ENCODE measurements at places on chromosomes 5 and 9. TPM values are rescaled to one million over a fixed set of nuclear protein-coding genes. Genes with fewer than 3 reads are reported as not detected.

Gene CAST
- 212 TPM for total RNA-seq

DNA sequence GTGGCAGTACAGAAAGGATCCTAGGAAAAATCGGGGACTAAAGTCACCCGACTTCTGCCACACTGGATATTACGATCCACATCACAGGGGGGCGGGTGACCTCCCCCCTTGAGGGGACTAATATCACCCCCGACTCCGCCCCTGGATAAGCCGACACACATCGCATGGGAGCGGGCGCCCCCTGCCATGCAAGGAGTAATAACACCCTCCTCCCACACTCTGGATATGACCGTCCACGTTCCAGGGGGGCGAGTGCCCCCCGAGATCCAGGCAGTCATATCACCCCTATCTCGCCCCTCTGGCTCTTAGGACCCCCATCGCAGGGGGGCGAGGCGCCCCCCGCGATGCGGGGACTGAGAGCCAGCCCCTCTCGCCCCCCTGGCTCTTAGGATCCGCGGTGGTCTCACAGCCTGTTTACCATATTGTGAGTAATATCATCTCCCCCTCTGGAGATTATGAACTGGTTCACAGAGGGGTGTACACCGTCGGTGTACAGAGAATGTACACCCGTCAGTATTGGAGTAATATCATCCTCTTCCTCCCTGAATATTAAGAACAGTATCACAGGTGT, 423.0 kb downstream of the DIRAS2 start:
- H3K27me3 ChIP-seq, result no peaks in the 10 kb centered on the region
- H3K4me3 ChIP-seq, result no peak overlapping the region
- no peak for DNase-seq

- peaks cover 2% of the 10 kb centered on the region for H3K27me3 ChIP-seq
- no peaks in the 10 kb centered on the region for H3K36me3 ChIP-seq
- H3K4me3 ChIP-seq, result no peak overlapping the region
- H3K4me1 ChIP-seq, result no peaks in the 10 kb centered on the region
- H3K27ac ChIP-seq, result no peak overlapping the region
Observed at GRCh38 chr5:548256-548655, 24.0 kb upstream of the SLC9A3 start.

DNA sequence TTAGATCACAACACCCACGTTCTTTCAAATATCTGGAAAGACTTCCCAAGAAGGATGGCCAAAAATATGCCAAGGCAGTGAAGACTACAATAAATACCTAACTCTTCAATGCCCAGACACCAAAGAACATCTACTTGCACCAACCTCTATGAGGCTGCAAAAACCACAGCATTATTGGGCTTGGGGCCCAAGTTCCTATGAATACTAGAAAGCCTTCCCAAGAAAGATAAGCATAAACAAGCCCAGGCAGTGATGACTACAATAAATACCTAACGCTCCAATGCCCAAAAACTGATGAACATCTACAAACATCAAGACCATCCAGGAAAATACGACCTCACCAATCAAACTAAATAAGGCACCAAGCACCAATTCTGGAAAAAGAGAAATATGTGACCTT, 41.3 kb downstream of the AP3B1 start:
- H3K27ac ChIP-seq, result no peak overlapping the region
- H3K4me3 ChIP-seq, result no peak overlapping the region
- no peak for DNase-seq
- no peaks in the 10 kb centered on the region for H3K36me3 ChIP-seq

DNA sequence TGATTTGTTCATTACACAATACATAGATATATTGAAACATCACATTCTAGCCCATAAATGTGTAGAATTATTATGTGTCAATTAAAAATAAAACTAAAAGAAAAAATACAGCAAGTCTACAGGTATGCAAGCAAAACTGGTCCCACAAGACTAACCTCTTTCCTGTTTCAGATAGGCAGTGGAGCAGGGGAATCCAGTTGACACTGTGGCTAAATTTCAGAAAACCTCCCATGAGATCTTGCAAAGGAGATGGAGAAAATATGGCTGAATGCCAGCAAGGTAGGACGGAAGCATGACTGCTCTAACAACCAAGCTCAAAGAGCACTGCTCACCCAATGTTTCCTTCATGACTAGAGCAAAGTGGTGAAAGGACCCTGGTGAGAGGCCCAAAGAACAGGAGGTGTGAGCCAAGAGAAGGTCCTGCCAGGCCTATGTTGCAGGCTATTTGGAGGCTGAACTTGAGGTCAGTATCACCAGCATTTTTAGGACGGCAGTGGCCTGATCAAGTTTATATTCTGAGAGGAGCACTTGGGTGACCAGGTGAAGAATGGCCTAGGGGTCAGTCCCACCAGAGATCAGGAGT, 1.1 kb upstream of the SH3TC2 start:
- no peak for DNase-seq
- no peaks in the 10 kb centered on the region for H3K27me3 ChIP-seq
- peaks cover 7% of the 10 kb centered on the region for H3K4me1 ChIP-seq

DNA sequence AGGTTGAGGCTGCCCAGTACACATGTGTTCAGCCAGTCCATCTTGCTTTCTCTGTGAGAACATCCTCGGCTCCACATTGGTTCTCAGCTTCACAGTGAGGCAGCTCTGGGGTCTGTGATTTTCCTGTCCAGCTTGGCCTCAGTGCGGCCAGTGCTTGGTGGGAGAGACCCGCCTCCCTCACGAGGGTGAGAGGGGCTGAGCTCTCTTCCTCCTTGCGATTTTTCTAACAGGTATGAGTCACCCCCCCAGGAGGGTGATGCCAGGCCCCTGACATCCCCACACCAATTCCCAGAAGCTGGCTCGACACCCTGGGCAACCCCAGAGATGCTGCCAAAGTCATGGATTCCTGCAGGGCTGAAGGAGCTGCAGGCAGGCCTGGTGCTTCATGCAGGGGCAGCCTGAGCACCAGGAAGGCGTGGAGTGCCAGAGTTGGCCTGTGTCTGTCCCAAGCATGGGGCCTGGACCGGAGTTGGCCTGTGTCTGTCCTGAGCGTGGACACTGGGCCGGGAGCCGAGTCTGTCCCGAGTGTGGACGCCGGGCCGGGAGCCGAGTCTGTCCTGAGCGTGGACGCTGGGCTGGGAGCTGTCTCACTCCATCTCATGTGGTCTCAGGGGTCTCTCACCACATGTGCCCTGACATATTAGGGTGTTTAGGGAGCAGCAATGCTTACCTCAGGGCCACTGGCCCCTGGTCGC, 408.6 kb upstream of the IRX4 start:
- H3K27me3 ChIP-seq, result no peaks in the 10 kb centered on the region
- H3K36me3 ChIP-seq, result no peaks in the 10 kb centered on the region
- H3K4me1 ChIP-seq, result no peaks in the 10 kb centered on the region
- no peak for DNase-seq
- no peak overlapping the region for H3K4me3 ChIP-seq

DNA sequence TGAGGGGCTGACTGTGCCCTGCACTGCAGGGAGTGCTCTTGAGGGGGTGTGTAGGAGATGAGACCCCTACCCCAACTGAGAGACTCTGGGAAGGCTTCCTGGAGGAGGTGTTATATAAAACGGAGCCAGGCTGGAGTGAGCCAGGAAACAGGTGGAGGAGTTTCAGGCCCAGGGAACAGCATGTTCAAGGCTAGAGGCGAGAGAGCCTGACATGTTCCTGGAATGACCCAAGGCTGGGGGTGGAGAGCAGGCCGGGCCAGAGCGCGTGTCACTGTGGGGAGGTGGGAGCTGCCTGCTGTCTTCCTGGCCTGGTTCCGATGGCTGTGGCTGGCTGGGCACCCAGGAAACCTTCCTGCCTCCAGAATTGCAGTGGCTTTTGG, 48.7 kb downstream of the RXRA start:
- no peaks in the 10 kb centered on the region for H3K36me3 ChIP-seq
- DNase-seq, result no peak
- no peak overlapping the region for H3K4me3 ChIP-seq
- H3K4me1 ChIP-seq, result peaks cover 61% of the 10 kb centered on the region
